BE2C (cell line): ENCODE measurements at places on chromosomes 6 and 20.
A peak's percentile ranks its signal among the peaks of the same experiment; 100 is the strongest.

- no peak for DNase-seq
These were observed 8.4 kb downstream of the UCKL1 start for GRCh38 chr20:63947638-63948456.

GRCh38 chr20:23138682-23139081 lies 52.6 kb upstream of the CD93 start:
- no peak for DNase-seq

DNA sequence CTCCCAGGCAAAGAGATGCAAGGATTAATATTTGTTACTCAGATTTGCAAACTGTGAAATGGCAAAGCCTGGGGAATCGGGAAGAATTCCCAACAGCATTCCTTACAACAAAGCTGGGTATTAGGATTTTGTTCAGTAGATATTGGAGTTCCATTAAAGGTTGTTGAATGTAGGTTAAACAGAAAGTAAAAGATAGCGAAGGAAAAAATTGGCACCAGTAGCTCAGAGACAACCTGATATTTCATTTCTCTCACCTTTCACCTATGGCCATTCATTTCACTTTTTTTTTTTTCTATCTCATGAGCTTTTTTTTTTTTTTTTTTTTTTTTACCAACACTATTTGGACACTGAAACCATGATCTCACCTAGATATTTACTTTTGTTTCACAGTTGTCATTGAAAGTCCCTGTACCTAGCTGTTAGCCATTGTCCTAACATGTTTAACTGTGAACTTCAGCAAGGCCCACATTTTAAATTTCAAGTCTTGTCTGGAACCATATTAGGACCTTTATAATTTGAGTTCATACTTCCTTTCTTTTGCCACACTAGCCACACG lies 552.5 kb downstream of the HAO1 start:
- DNase-seq: no peak

- no peak for DNase-seq
These were observed 83.2 kb upstream of the TAB2 start for GRCh38 chr6:149234051-149234962.

- DNase-seq: no peak
These were observed 15.5 kb downstream of the BHLHE23 start for GRCh38 chr20:62991196-62991807.

GRCh38 chr6:148971031-148971927 lies 224.4 kb downstream of the UST start:
- DNase-seq: no peak

DNA sequence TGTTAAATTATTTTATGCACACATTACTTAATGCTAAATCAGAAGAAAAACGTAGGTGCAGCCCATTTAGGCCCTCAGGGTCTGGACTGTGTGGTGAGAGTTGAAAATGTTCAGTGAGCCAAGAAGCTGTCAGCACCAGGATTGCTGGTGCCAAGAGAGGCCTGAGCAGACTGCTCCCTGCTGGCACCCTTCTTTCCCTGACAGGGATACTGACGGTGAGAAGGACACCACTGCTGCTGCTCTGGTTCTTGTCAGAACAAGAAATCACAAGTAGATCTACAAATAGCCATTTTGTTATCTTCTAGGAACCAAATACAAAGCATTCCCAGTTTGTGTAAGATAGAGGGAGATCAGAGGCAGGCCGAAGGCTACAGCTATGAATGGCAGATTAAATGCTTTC lies 48.7 kb upstream of the CRISP1 start:
- peak; percentile 14 for DNase-seq

- DNase-seq: peak; percentile 41
These were observed 22.3 kb downstream of the ACTR5 start for GRCh38 chr20:38770546-38770945.

DNA sequence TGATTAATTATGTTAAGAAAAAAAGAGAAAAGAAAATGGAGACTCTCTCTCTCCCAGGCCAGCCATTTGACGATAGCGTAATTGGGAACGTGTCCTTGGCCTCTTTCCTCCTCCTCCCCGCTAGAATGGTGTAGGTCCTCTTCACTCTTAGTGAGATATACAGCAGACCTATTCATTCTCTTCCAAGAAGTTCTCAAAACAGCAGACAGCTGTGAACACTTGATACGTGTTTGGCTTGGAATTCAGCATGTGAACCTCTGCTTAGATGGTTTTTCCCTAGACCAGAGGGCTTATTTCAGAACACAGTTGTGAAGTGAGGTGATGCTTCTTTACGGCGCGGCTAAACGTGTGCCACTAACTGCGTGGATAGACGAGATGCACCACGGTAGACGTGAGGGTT lies 32.6 kb upstream of the TULP4 start:
- no peak for DNase-seq

GRCh38 chr20:36655004-36655403 lies 9.0 kb upstream of the SLA2 start:
- no peak for DNase-seq

- no peak for DNase-seq
These were observed 146.9 kb upstream of the C6orf118 start for GRCh38 chr6:165456286-165456685.

- DNase-seq: no peak
These were observed 579.0 kb upstream of the FLRT3 start for GRCh38 chr20:14916360-14916920.

DNA sequence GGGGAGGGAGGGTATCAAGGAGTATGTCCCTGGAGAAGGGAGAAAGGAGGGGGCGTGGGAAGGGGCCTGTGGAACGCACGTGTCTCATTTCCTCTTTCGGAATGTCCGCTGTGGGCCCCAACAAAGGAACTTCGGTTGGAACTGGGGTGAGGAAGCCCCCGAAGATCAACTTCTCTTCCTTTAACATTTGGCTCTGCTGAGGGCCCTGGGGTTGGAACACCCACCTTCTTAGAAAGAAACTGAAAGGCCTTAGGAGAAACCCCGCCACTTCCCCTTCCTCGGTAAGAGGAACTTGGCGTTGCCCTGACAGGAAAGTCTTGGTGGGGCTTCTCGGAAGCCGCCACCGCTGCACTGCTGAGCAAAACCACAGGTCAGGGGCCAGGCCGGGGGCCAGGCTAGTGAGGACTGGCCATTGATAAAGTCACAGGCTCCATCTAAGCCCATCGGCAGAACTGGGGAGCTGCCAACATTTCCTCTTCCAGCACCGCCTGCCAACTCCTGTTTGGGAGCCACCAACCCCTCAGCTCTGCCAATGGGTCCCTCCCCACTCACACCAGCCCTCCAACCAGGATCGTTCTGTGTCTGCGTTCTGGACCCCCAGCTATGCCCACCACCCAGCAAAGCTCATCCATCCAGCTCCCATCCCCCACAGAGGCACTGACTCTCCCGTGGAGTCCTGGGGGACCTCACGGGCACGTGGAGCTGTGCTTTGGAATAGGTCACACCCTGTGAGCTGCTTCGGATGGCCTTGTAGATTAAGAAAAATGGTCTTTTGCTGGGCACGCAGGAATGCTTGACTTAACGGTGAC lies 44.8 kb downstream of the FGD2 start:
- no peak for DNase-seq

DNA sequence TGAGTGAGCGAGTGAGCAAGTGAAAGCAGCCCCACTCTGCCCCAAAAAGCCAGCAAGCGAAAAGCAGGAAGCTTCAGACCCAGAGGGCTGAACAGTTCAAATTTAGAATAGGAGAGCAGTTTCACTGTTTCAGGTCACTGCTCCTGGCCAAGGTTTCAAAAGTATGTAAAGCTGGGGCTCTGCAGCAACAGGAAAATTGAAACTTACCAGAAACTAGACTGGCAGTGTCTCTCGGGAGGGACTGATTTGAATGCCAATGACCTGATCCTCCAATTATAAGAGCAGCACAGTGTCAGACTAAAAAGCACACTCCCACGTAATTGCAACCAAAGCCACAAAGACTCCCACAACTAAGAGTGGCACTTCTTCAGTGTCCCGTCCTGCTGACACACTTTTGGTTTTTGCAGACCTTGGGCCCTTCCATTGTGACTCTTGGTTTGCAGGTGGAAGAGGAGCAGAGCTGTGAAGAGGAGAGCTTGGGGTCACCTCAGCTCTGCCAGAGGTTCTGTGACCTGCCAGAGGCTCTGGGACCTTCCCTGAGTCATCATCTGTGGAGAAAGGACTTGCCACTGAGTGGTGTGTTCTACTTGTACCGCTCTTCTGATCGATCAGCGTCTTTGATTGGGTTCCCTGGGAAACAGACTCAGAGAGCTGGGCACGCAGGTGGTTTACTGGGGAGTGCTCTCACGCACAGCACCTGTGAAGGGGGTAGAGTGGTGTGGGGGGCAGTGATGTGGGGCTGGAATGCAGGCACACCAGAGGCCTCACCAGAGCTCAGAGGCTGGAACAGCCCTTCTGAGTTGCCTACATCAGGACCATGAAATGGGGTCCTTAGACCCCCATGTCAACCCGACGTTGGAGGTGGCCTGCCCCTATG lies 52.7 kb upstream of the PTGIS start:
- DNase-seq: no peak

DNA sequence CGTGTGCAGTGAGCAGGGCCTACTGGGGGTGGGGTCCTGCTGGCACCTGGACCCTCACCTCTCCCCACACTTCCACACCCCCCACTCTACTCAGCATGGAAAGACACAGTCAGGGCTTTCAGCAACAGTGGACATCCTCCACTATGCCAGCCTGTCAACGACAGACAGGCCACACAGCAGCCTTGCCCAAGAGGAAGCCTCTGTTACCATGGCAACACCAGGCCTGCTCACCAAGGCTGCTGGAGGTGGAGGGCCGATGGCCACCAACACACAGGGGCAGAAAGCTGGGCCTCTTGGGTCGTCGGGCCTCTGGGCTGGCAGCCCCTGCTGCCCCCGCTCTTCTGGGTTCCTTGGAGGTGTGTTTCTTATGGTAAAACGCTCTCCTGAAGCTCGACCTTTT lies 13.6 kb downstream of the BNIP5 start:
- DNase-seq: peak; percentile 77

DNA sequence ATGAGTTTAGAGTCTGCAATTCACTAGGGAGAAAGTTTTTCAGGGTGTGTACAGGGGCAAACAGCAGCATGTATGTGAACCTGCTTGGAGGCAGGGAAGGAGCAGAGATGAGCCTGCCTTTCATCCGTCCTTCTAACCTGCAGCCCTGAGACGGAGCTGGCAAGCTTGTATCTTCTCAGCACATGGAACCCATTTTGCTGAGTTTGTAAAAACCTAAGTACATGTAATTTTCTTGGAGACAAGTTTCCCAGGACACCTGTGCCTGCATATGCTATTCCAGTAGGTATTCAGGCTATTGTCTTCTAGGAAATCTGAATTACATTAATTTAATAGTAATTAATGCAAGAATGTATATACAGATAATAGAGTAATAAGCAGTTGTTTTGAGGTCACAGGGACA lies 28.8 kb upstream of the MOXD1 start:
- DNase-seq: no peak

GRCh38 chr6:98067375-98067774 lies 767.0 kb upstream of the POU3F2 start:
- no peak for DNase-seq

DNA sequence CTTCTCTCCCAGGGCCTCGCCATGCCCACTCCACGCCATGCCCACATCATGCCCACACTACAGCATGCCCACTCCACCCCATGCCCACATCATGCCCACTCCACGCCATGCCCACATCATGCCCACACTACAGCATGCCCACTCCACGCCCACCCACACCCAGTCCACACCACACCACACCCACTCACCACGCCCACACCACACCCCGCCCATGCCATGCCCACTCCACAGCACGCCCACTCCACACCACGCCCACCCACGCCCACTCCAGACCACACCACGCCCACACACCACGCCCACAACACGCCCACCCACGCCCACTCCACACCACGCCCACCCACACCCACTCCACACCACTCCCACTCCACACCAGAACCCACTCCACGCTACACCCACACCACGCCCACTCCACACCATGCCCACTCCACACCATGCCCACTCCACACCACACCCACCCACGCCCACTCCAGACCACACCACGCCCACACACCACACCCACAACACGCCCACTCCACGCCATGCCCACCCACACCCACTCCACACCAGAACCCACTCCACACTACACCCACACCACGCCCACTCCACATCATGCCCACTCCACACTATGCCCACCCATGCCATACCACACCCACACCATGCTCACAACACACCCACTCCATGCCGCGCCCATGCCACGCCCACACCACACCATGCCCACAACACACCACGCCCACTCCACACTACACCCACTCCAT lies 88.6 kb downstream of the ERMARD start:
- DNase-seq: no peak

GRCh38 chr6:9937031-9937763 lies 477.7 kb downstream of the TFAP2A start:
- DNase-seq: no peak

GRCh38 chr6:136210398-136211165 lies 39.5 kb downstream of the MTFR2 start:
- no peak for DNase-seq

- no peak for DNase-seq
These were observed 5.6 kb downstream of the MDFI start for GRCh38 chr6:41643899-41644269.

- DNase-seq: no peak
These were observed 52.6 kb downstream of the ANKRD60 start for GRCh38 chr20:58175836-58176235.

DNA sequence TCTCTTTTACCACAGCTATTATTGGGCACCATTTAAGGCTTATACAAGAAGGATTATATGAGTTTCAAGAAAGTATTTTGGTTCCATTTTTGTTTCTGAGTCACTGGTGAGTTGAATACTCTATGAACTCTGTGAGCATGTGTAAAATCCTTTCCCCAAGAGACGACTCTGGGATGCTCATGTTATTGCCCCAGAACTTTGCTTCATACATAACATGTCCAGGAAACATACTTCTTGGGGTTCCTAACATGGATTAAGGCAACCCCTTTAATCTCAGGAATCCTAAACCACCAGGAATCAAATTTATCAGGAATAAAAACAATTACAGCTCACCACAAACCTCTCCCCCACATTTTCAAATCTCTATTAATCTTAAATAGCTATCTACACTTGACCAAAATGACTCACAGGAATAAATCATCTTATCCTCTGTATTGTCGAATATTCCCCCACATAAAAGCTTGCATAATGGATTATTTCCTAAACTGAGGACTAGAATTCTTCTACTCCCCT lies 117.5 kb upstream of the COL21A1 start:
- no peak for DNase-seq

GRCh38 chr20:37254114-37254878 lies 7.3 kb downstream of the GHRH start:
- DNase-seq: no peak

GRCh38 chr6:74939151-74939708 lies 266.6 kb downstream of the COL12A1 start:
- no peak for DNase-seq

DNA sequence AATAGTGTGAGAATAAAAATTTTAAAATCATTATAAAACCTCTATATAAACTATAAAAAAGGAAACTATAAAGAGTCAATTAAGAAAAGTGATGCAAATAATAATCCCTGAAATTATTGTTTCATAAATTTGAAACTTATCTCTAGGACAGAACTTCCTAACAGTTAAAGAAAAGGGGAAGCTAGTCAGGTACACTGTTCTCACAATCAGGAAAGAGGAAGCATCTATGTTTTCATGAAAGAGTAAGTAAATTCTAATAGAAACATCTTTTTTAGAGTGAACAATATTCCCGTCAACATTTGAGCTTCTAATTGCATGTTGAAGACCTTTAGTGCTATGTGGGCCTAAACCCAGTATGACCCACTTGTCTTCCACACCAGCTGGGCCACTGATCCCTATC lies 1.2 kb upstream of the ADGRF1 start:
- DNase-seq: no peak
